ENCODE measurements at places on chromosomes 7 and 10.
A peak's percentile ranks its signal among the peaks of the same experiment; 100 is the strongest.

- H3K27me3 ChIP-seq: no peaks in the 10 kb centered on the region
- H3K27ac ChIP-seq: no peak overlapping the region
- H3K4me3 ChIP-seq: no peak overlapping the region
- H3K4me1 ChIP-seq: no peaks in the 10 kb centered on the region
- H3K36me3 ChIP-seq: no peaks in the 10 kb centered on the region
Measured at GRCh38 chr7:90455163-90456030, 14.0 kb upstream of the PTTG1IP2 start.

DNA sequence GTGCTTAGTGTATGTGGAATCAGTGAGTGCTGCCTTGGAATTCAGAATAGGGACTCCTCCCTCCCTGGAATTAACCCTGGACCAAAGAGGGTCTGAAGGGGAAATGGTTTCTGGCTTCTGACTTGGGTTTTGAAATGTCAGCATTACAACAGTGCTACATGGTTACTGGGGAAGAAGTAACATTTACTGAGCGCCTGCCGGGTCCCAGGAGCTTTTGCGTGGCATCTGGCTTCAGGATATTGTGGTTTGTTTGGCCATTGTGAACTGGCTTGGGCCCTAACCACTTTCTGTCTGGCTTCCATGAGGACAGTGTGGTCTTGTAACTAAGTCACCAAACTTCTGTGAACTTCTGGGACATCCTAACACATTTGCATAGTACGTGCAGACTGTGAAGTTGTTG is 21.3 kb downstream of the TSPAN15 start:
- H3K27me3 ChIP-seq: no peaks in the 10 kb centered on the region
- no peaks in the 10 kb centered on the region for H3K36me3 ChIP-seq
- no peak overlapping the region for H3K4me3 ChIP-seq
- H3K4me1 ChIP-seq: peaks cover 6% of the 10 kb centered on the region

- no peak for DNase-seq
- H3K4me3 ChIP-seq: no peak overlapping the region
- H3K36me3 ChIP-seq: no peaks in the 10 kb centered on the region
- H3K27me3 ChIP-seq: no peaks in the 10 kb centered on the region
- no peaks in the 10 kb centered on the region for H3K4me1 ChIP-seq
Measured at GRCh38 chr7:133164498-133164897, 82.6 kb upstream of the CHCHD3 start.

DNA sequence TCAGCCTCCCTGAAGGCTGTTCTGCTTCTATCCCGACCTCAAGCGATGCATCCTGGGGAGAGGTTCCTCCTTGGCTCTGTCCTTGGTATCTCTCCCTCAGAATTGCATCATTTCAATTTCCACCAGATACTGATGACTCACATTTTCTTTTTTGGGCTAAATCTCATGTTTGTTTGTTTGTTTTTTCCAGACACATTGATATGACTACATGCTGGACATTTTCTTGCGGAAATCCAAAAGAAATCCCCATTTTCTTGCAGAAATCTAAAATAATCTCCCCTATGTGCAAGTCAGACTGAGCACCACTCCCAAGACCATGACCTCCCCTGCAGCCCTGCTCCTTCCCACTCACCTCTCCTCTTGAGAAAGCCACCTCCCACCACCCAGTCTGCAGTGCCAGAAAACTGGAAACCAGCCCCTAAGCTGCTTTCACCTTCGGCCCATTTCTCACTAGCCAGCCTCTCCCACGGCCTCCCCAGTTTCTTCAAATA is 260.2 kb upstream of the PRKCQ start:
- H3K4me3 ChIP-seq: no peak overlapping the region
- H3K27me3 ChIP-seq: no peaks in the 10 kb centered on the region
- no peaks in the 10 kb centered on the region for H3K36me3 ChIP-seq
- peak; percentile 16 for DNase-seq

DNA sequence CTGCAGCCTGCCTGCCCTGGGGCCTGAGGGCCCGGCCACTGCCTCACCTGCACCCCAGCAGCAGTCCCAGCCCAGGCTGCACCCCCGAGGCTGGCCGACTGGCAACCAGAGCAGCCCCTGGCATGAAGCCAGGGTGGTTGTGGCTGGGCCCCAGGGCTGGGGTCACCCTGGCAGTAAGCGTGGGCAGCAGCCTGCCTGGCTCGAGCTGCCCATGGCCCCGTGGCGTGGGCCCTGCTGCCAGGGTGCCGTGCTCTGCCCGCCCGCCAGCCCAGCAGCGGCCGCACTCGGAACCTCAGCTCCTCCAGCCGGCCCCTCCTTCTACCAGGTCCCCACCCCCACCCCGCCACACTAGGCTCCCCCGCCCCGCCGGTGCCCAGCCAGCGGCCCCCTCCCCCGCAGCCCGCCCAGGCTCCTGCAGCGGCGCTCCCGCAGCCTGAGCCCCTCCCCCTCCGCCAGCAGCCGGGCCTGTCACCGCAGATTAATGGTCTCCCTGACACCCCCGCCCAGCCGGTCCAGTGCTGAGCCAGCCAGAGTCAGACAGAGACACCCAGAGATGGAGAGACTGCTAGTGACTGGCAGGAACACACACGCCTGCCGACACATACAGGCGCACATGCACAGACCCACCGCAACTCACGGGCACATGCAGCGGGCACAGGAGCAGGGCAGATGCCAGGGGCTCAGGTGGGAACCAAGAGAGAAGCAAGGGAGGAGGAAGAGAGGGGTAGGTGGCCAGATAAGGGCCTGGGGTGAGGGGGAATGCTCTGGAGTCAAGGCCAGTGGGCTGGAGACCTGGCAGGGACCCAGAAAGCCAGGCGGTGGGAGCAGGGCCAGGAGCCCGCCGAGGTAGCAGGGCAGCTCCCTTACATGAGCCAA is 22.4 kb downstream of the KCNH2 start:
- H3K36me3 ChIP-seq: no peaks in the 10 kb centered on the region
- DNase-seq: no peak
- no peak overlapping the region for H3K27ac ChIP-seq
- H3K4me1 ChIP-seq: peaks cover 15% of the 10 kb centered on the region
- H3K27me3 ChIP-seq: no peaks in the 10 kb centered on the region
- no peak overlapping the region for H3K4me3 ChIP-seq

DNA sequence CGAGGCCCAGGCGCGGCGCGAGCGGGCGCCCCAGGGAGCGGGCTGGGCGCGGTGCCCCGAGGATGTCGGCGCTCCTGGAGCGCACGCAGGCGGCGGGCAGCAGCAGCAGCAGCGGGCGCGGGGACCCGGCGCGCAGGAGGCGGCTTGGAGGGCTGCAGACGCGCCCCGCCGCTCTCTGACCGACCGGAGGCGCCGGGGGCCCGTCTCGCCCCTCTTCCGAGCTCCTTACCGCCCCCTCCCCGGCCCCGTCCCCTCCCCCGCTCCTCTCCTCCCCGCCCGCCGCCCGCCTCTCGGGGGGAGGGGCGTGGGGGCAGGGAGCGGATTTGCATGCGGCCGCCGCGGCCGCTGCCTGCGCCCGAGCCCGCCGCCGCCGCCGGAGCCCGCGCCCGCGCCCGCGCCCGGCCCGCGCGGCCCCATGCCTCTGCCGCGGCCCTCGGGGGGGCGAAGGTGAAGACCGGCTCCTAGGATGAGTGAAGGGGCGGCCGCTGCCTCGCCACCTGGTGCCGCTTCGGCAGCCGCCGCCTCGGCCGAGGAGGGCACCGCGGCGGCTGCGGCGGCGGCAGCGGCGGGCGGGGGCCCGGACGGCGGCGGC is at the start of gene NRG3:
Gene NRG3 (plus strand): TSS at position 320 of the 592 bp plus-strand sequence.
- H3K27ac ChIP-seq: no peak within 1 kb of the TSS
- peak within 1 kb of the TSS; percentile 51 for H3K4me3 ChIP-seq
- H3K4me1 ChIP-seq: peaks cover 10% of the 10 kb centered on the region
- peaks cover 35% of the 10 kb centered on the region for H3K27me3 ChIP-seq
- no peaks in the 10 kb centered on the region for H3K36me3 ChIP-seq

DNA sequence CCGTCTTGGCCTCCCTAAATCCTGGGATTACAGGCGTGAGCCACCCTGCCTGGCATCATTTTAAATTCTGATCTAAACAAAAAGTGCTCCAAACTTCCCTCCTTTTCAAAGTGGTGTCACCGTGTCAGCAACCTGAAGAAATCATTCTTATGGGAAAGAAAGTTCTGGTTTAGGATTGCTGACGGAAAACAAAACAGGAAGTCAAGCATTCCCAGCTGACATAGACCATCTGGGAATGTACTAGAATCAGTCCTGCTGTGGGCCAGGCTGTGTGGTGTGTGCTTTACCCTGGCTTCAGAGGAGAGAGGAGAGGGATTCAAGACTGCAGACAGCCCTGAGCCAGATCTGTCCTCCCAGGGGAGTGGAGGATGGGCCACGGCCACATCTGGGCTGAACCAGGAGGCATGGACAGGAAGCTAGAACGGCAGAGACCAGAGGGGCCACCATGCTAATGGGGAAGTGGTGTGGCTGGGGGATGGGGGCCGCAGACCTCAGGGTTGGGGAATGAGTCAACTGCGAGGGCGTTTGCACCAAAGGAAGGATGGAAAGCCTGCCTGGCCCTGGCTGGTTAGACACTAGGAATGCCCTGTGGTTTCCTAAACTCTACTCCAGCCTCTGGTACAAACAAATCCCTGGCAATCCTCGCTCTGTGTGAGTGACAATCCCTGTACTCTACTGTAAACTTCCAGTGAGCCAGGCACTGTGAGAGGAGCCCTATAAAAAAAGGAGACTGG is 16.7 kb upstream of the CLIP2 start:
- no peak overlapping the region for H3K4me3 ChIP-seq
- peaks cover 11% of the 10 kb centered on the region for H3K4me1 ChIP-seq
- peak; percentile 76 for DNase-seq
- no peaks in the 10 kb centered on the region for H3K36me3 ChIP-seq

DNA sequence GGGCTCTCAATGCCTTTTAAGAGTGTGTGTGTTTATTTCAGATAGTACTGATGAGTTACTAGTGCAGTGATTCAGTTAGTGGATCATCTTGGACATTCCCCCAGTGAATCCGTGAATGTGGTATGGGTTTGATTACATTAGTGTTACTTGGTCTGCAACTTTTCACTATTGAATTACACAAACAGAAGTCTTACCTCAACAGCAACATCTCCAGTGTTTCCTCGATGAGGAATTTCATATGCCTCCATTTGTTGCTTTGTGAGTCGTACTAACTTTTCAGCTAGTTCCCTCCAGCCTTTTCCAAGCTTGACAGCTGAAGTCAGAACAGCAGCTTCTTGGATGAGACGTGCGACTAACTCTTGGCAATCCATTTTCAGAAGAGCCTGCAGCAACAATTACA is 63.2 kb downstream of the MACC1 start:
- H3K27me3 ChIP-seq: no peaks in the 10 kb centered on the region
- H3K36me3 ChIP-seq: no peaks in the 10 kb centered on the region
- no peak for DNase-seq
- H3K27ac ChIP-seq: no peak overlapping the region

GRCh38 chr10:30553626-30554439 is 75.7 kb downstream of the LYZL2 start:
- peak; percentile 67 for DNase-seq
- H3K4me1 ChIP-seq: peaks cover 3% of the 10 kb centered on the region
- H3K27me3 ChIP-seq: no peaks in the 10 kb centered on the region

DNA sequence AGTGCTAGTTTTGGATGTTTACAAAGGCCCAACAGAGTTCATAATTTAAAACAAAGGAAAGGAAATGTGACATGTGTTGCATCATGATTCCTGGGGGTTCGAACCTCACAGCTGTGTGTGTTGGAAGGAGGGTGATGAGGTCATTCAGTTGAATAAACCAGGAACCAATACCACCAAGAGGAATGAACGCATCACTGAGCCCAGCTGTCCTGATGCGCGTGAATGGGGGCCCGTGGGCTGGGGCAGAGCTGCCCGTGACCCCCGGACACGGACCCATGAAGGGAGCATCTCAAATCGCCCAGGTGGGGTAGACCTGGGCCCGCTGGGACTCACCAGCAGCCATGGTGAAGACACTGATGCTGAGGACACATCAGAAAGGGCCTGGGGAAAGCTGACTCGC is 33.0 kb downstream of the BRI3 start:
- peaks cover 6% of the 10 kb centered on the region for H3K4me1 ChIP-seq
- H3K4me3 ChIP-seq: no peak overlapping the region
- peaks cover 59% of the 10 kb centered on the region for H3K36me3 ChIP-seq
- no peak overlapping the region for H3K27ac ChIP-seq
- no peak for DNase-seq

GRCh38 chr10:113045147-113046055 is 95.4 kb downstream of the TCF7L2 start:
- no peak for DNase-seq
- H3K27ac ChIP-seq: no peak overlapping the region
- H3K4me1 ChIP-seq: peaks cover 31% of the 10 kb centered on the region
- no peaks in the 10 kb centered on the region for H3K27me3 ChIP-seq
- peaks cover 5% of the 10 kb centered on the region for H3K36me3 ChIP-seq

GRCh38 chr7:141550386-141551093 is 670 bp upstream of the AGK start:
- no peak for DNase-seq
- no peak overlapping the region for H3K27ac ChIP-seq
- H3K36me3 ChIP-seq: no peaks in the 10 kb centered on the region
- H3K27me3 ChIP-seq: no peaks in the 10 kb centered on the region
- H3K4me3 ChIP-seq: no peak overlapping the region

DNA sequence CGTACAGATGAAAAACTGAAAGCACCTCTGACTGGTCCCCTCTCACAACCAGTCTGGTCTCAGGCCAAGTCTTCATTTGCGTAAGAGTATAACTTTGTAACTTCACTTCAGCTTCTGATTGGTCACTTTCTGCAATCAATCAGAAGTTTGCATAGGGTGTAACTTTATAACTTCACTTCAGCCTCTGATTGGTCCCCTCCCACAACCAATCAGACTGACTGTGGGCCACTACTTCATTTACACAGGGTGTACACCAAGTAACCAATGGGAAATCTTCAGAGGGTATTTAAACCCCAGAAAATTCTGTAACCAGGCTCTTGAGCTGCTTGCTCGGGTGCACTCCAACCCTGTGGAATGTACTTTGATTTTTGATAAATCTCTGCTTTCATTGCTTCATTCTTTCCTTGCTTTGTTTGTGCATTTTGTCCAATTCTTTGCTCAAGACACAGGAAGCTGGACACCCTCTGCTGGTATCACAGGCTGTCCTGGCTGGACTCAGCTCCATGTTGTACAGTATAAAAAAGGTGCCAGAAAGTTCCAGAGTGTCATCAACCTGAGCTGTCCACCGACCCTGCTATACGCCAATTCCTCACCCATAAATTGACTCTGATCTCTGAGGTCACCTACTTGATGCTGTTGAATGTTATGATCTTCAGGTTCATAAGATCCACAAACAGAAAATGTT is 74.5 kb downstream of the COBL start:
- H3K4me1 ChIP-seq: peaks cover 14% of the 10 kb centered on the region
- no peak for DNase-seq
- no peaks in the 10 kb centered on the region for H3K36me3 ChIP-seq
- no peak overlapping the region for H3K4me3 ChIP-seq
- no peak overlapping the region for H3K27ac ChIP-seq
- no peaks in the 10 kb centered on the region for H3K27me3 ChIP-seq

DNA sequence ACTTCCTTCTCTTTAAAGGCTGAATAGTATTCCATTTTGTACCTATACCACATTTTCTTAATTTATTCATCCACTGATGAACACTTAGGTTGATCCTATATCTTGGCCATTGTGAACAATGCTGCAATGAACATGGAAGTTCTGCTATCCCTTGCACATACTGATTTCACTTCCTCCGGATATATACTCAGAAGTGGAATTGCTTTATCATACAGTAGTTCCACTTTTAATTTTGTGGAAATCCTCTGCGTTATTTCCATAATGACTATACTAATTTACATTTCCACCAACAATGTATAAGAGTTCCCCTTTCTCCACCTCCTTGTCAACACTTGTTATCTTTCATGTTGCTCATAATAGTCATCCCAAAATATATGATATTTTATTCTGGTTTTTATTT is 312.6 kb downstream of the PLXDC2 start:
- DNase-seq: no peak
- no peaks in the 10 kb centered on the region for H3K27me3 ChIP-seq
- H3K4me1 ChIP-seq: no peaks in the 10 kb centered on the region
- H3K4me3 ChIP-seq: no peak overlapping the region
